ENCODE measurements at places on chromosomes 11 and 22.

GRCh38 chr22:46769191-46769675 is 6.8 kb downstream of the TBC1D22A start:
- no peak for DNase-seq

DNA sequence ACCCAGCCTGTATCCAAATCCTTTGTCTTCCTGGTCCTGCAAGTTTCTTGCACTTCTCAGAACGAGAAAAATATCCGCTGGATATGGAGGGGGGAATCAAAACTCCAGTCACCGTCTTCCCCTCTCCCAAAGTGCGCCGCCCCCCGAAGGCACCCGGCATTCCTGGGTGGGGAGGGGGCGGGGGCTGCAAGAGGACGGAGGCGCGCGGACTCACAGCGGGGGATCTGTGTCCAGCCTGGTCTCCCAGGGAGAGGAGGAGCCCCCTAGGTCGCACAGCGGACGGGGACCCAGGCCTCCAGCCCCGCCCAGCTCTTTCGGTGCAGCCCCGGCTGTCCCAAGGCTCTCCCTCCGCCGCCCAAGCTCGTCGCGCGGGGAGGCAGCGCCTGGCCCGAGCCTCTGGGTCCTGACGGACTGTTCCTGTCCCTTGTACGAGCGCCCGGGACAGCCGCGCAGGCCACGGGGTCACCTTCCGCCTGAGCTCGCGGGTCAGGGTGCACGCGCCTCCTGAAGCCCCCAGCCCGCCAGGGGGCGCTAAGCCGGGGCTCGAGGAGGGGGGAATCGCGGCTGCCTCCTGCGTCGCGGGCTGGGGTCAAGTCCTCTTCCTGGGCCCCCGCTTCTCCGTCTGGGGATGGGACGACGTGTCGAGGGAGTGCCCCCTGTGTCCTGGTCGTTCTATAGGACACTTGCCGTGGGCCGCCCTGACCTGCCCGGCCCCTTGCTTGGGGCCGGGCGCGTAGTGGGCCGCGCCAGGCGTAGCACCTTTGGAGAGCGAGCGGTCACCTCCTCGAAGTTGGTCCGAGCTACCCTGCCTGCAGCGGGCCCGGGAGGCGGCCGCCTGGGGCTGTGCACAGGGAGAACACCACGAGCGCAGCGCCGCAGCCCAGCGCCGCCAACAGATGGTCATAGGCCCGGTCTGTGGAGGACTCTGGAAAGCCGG is 2.4 kb upstream of the WNT11 start:
- peak; percentile 6 for DNase-seq

- no peak for DNase-seq
Observed at GRCh38 chr11:46776878-46777277, 57.9 kb downstream of the F2 start.

DNA sequence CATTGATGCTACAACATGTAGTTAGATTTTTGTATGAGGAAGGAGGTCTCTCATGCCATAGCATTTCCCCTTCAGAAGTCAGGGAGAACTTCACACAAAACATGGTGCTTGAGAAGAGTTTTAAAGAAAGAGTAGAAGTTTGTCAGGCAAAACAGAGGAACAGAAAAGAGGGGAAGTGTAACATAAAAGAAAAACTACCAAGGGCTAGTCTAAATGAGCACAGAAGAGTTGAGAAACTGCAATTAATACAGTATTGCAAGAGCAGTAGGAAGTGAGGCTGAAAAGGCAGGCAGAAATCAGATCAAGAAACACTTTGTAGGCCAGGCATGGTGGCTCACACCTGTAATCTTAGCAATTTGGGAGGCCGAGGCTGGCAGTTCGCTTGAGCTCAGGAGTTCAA is 61.0 kb downstream of the FAM168A start:
- no peak for DNase-seq

DNA sequence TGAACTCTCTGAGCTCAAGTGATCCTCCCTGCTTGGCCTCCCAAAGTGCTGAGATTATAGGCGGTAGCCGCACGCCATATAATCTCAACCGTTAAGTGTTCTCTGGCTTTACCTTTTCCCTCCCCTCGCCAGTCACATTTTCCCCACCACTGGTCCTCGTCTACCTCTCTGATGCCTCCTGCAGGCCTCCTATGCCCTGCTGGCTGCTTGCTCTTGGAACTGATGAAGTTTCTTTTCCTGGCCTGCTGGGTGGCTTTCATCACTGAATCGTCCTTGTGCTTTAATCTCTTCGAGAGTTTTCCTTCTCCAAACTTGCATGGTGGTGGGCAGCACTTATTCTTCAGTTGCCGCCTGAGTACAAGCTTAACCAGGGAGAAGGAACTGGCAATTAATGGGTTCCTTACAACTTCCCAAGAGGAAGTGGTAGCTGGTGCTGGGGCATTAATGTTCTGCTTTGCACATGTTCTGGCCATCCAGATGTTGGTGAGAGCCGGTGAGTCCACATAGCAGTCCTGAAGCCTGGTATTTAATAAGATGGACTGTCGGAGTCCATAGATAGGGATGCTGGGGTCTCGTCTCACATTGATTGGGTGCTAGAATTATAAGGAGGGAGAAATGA is 1.3 kb downstream of the C22orf31 start:
- no peak for DNase-seq

- DNase-seq = no peak
Observed at GRCh38 chr22:48354096-48354495, 1473.6 kb downstream of the BRD1 start.

All from fibroblast of the conjunctiva (primary cell).